ENCODE measurements at places on chromosomes 13 and 19.

DNA sequence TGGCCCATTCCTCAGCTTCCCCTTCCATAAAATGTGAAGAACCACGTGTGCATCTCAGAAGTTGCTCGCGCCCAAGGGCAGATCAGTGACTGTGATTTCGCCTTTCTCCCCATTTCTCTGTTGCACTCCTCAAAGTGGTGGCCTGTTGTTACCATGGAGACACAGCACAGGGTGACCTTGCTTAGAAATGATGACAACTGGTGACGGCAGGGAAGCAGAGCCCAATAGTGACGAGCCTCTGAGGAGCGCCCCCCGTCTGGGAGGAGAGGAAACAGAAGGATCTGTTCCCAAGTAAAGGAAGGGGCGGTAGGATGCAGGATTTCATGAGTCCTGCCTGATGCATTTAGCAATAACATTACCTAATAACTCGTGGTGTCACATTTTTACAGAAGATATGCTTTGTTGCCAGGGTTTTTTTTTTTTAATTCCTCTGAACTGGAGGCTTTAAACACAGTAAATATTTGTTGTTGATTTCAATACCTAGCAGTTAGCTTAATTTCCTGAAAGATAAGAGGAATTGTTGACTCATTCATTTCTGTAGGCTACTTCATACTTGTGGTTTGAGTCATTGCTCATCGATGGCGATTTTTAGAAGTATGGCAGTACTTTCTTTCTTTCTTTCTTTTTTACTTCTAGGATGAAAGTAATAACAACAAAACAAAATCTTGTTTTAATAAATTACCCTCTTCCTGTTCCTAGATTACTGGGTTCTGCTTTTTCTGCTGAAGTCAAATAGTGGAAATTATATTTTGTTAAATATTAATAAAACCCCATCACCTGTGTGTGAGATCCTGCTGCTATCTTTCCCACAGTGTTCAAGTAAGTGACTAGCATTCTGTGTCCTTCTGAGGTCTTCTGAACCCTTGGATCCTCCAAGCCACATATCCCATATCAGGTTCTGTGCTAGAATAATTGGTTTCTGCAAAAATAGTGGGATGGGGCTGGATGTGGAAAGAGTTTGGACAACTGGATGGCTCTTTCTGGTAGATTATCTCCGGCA, 36.0 kb downstream of the MBNL2 start:
- DNase-seq: peak; percentile 71

DNA sequence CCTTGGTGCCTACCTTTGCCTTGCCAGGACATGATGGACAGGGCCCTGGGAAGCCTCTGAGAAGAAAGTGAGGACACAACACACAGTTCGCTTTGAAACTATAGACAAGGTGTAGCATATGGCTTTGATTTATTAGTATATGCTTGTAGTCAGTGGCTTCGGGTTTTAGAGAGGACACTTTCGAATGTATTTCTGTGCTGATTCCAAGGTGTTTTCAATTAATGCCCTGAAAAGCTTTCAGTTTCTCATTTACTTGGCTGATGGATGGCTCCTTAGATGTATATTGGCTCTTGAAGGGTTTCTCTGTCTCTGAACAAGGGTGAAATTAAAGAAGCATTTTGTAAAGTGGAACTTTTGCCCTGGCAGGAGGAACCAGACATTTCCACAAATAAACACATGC, 106.9 kb downstream of the POSTN start:
- no peak for DNase-seq

- DNase-seq: no peak
Observed at GRCh38 chr13:113474179-113474578, 16.3 kb downstream of the DCUN1D2 start.

DNA sequence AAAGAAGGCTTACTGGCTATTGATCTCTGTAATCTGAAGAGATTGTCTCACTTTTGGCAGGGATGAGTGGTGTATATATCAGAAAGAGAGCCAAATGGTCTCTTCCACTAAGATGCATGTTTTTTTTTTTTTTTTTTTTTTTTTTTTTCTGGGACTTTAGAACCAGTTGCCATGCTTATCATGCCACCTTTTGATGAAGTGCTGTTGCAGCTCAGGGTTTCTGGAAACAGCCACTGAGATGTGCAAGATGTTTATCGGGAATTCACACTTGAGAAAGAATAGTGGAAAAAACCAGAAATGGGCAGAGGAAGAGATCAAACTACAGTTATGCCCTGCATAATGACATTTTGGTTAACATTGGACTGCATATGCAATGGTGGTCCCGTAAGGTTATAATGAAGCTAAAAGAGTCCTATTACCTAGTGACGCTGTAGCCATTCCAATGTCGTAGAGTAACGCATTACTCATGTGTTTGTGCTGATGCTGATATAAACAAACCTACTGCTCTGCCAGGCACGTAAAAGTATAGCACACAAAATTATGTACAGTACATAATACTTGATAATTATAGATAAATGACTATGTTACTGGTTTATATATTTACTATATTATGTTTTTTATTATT, 121.0 kb downstream of the KLF5 start:
- DNase-seq: no peak

GRCh38 chr13:23506807-23507291, 63.4 kb upstream of the TNFRSF19 start:
- no peak for DNase-seq

GRCh38 chr19:33374236-33374714, 766 bp downstream of the CEBPG start:
- DNase-seq: no peak

DNA sequence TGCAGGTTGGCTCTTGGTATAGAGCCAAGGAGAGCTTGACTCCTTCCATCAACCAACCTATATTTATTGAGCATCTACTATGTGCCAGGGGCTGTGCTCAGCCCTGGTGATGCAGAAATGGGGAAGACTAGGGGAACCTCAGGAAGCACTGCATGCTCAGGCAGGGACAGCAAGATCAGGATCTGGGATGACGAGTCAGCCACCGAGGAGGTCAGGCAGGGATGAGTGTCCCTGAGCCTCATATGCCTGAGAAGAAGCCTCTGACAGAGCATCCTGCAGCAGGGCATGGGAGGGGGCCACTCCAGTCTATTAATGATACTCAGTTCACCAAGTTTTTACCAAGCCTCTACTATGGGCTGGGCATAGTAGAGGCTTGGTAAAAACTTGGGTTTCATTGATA, 158.1 kb downstream of the KATNAL1 start:
- DNase-seq: no peak

DNA sequence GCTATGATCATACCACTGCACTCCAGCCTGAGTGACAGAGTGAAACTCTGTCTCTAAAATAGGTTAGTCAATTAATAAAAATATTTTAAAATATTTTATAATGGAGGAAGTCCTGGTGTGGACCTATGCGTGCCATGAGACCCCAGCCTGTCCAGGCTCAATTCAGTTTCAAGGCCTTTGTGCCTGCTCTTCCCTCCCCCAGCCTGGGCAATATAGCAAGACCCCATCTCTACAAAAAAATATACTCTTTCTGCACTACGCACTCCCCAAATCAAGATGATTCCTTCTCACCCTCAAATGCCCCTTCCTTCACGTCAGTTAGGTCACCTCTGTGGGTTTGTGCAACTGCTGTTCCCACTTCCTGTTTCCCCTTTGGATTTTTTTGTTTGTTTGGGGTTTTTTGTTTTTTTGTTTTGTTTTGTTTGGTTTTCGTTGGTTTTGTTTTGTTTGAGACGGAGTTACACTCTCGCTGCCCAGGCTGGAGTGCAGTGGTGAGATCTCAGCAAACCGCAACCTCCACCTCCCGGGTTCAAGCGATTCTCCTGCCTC, 1.4 kb upstream of the HSH2D start:
- DNase-seq: no peak

DNA sequence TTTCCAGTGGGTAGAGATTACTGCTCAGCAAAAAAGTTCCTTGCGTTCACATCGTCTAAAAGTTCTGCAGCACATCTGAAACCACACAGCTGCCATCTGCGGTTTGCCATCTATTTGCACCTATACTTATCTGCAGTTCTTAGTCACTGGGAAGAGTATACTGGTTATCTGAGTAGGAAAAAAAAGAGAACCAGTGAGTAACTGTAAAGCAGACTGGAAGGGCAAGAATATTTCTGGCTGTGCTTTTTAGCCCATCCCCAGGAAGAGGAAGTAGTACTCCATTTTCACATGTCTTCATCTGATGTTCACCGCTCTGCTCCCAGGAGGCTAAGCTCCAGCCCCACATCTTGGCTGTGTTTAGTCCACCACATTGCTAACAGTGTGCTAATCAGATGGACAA, 35.6 kb downstream of the EFNB2 start:
- no peak for DNase-seq

- DNase-seq: no peak
Observed at GRCh38 chr13:105948143-105948542, 587.3 kb downstream of the EFNB2 start.

DNA sequence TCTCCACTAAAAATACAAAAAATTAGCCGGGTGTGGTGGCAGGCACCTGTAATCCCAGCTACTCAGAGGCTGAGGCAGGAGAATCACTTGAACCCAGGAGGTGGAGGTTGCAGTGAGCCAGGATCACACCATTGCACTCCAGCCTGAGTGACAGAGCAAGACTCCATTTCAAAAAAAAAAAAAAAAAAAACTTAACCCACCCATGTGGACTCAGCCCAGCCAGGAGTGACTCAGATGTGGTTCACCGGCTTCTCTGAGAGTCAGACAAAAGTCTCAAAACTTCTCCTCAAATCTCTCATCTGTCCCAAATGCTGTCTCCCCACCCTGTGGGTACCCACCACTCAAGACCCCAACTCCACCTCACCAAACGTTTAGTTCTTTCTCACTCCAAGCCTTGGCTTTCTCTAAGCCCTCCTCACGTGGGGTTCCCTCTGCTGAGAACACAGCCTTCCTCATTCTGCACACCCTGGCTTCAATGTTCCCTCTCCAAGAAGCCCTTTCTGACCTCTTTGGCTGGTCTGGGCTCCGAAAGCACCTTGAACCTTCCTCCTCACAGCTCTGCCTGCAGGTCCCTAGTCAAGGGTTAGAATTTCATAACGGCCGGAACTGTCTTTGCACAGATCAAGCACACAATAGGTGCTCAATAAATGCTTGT, 11.1 kb upstream of the RAB3A start:
- no peak for DNase-seq

- DNase-seq: peak; percentile 55
Observed at GRCh38 chr19:50486823-50487515, 10.3 kb upstream of the GARIN5A start.

- DNase-seq: no peak
Observed at GRCh38 chr19:15120135-15121026, 13.2 kb downstream of the SYDE1 start.

DNA sequence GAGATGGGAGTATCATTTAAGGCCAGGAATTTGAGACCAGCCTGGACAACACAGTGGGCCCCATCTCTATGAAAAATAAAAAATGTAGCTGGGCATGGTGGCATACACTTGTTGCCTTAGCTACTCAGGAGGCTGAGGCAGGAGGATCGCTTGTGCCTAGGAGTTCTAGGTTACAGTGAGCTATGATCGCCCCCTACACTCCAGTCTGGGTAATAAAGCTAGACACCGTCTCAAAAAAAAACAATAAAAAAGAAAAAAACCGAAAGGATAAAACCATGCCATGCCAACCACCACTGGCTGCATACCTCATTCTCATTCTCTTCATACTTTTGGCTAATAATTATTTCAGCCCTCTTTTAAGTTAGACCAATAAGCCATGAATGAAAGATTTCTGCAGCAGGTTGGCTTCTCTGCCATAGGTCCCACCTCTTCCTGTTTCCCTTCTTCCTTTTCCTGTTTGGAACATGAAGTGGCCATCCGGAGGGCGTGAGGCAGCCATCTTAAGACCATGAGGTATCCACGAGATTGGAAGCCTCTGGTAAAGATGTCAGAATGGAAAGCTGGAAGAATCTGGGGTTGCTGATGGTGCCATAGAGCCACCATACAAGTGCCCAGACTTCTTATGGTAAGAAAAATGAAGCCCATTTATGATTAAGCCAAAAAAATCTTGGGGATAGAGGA, 171.3 kb downstream of the CACNA1A start:
- no peak for DNase-seq

DNA sequence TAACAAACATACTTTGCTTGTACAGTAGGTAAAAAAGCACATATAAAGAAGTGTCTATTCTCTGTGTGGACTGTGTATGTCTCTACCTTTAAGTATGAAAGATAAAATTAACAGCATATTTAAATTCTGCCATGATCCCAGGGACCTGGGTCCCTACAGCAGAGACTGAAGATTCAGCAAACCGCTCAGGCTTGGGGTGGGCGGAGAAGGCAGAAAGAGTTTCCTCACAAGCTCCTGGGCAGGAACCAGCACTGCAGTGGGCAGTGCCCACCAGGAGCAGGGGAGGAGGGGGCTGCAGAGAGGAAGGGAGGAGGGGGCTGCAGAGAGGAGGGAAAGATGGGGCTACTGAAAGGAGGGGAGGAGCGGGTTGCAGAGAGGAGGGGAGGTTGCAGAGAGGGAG, 44.6 kb upstream of the GRTP1 start:
- no peak for DNase-seq

DNA sequence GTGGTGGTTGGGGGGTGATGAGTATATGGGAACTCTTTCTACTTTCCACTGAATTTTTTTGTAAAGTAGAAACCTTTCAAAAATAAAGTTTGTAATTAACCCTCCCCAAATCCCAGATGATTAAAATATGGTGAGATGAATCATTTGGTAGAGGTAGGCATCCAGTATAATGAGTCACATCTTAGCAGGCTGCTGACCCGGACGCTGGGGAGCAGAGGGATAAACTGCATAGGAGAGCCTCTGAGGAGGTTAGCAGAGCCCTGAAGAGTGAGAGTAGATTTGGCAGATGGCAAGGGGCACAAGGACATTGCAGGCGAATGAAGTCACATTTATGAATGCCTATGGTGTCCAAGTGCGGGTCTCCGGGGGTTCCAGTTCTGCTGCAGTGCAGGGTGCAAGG, 293.8 kb downstream of the FGF9 start:
- DNase-seq: no peak

- DNase-seq: no peak
Observed at GRCh38 chr13:19834704-19835103, 28.7 kb downstream of the ZMYM5 start.

DNA sequence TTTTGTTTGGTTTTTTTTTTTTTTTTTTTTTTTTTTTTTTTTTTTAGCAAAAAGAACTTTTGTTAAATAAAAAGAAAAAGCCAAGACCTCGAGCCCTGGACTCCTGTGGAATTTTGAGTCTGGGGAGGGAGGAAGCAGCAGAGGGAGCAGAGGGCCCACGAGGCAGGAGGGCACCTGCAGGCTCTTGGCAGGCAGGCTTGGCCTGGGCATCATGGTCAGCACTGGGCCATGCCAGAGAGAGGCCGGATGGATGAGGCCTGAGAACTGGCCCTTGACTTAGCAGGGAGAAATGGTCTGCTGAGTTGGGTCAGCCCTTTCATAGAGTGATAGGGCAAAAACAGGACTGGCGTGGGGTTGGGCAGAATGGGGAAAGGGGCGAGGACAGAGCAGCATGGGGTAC, 100.4 kb downstream of the GPR12 start:
- no peak for DNase-seq

DNA sequence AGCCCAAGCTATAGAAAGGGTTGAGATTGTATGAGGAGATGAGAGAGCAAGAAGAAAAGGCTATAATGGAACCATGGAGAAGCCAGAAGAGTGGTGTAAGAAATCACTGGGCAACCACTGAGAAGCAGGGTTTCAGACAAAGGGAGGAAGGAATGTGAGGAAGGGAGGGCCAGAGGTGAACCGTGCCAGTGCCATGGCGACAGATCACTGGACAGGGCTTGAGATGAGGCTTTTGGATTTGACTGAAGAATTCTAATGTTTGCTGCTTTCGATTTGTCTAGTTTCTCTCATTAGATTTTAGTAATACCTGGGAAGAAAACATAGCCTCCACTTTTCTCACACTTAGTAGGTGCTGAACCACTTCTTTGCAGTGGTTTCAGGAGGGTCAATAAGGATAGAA, 6.3 kb upstream of the GPR183 start:
- DNase-seq: no peak

GRCh38 chr19:32421589-32422361, 16.2 kb downstream of the DPY19L3 start:
- peak; percentile 53 for DNase-seq

All from Right ventricle myocardium inferior (tissue), 1 donor.